ENCODE measurements at places on chromosomes 7 and 10. TPM values are rescaled to one million over a fixed set of nuclear protein-coding genes. Genes with fewer than 3 reads are reported as not detected.

DNA sequence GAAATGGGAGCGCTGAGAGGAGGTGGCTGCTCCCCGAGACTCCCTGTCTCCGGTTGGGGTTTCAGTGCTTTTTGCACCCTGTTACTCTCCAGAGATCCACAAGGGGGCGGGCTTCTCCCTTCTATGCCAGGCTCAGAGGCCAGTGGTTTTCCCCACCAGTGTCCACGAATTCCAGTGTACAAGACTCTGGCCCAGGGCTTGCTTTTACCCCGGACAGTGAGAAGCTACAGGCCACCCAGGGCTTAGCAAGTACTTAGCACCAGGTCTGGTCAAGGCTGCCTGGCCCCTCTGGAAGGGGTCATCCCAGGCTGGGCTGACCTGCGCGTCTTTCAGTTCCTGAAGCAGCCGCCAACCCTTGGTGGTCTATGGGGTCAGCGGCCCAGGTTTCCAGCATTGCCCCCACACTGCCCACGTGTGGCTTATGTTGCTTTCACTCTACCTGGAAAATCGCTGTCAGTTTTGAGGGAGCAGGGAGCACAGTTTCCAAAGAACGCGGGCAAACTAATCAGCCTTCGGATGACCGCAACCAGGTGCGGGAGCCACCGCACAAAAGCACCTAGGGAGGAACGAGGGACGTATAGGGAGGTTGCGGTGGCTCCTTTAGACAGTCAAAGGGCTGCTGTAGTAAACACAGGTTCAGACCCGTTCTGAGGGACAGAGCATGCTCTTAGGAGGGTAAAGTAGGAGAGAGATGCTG is 6.8 kb downstream of the CYP26A1 start:
- peaks cover 21% of the 10 kb centered on the region for H3K4me1 ChIP-seq
- no peak overlapping the region for H3K27ac ChIP-seq
- peaks cover 45% of the 10 kb centered on the region for H3K27me3 ChIP-seq
- H3K36me3 ChIP-seq, result no peaks in the 10 kb centered on the region
- DNase-seq, result peak; percentile 80

OR2A25 gene
- total RNA-seq, result not detected

TYSND1 gene
- 19.5 TPM for total RNA-seq

DNA sequence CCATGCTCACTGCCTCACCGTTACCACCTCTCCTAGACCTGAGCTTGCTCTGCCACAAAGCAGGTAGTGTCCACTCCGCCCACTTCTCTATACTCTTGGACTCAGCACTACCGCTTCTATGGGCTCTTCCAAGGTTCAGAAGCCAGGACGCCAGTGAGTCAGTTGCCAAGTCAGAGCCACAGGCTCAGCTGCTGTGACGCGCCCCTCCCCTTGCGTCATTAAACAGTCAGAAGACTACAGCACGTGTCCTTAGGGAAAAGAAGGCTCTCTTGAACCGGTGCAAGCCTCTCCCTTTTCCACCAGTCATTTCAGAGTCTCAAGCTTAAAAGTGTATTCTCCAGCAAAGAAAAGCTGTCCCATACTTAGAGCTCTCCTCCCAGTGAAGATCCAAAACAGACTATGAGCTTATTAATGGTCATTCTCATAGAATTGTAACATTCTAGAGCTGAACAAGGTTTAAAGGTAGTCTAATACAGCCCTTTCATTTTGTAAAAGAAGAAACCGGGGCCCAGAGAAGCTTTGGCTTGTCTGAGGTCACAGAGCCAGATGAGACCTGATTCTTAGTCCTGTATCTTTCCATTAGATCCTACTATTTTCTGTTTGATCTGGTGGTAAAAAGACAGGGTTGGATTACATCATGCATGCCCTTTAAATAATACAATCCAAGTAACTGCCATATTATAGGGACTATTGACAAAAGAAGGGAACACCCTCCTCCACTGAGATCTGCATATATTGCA is 40.9 kb upstream of the MET start:
- no peak overlapping the region for H3K4me3 ChIP-seq
- peak; percentile 36 for DNase-seq
- H3K27ac ChIP-seq, result no peak overlapping the region
- H3K27me3 ChIP-seq, result no peaks in the 10 kb centered on the region

ELOVL3 gene
- total RNA-seq, result not detected

ZNF804B gene
- total RNA-seq, result not detected

GRCh38 chr10:128908099-128908498 is 558.9 kb upstream of the MGMT start:
- H3K36me3 ChIP-seq, result no peaks in the 10 kb centered on the region
- no peak for DNase-seq
- no peaks in the 10 kb centered on the region for H3K27me3 ChIP-seq
- H3K4me1 ChIP-seq, result no peaks in the 10 kb centered on the region

ZNF727 gene
- not detected for total RNA-seq

DNA sequence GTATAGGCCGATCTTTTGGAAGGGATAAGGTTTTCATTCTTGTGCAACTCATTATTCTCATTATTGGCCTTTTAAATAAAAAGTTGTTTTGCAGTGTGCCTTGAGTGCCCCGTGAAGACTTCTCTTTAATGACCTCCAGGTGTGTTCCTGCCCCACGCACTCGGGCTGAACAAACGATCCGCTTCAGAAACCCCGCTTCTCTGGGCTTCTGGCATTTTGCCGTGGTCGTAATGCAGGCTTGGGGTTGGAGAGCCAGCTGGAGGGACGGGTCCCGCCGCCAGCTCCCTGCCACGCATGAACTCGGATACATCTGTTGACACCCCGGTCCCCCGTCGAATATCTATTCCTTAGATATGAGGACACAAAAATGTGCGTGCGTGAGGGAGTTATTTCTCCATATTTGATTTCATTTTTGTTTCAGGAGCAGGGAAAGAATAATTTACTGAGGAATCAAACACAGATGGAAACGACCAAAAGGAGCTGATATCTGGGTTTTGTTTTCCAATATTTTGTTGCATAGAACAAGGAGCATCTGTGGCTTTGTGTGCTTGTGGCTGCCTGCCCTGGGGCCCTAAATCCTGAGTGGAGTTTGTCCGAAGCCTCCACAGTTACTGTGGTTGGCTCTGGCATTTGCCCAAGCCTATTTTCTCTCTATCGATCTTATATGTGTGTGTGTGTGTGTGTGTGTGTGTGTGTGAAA is 17.0 kb upstream of the TTYH3 start:
- peaks cover 9% of the 10 kb centered on the region for H3K4me1 ChIP-seq
- H3K36me3 ChIP-seq, result no peaks in the 10 kb centered on the region
- no peak for DNase-seq
- H3K27ac ChIP-seq, result no peak overlapping the region

DNA sequence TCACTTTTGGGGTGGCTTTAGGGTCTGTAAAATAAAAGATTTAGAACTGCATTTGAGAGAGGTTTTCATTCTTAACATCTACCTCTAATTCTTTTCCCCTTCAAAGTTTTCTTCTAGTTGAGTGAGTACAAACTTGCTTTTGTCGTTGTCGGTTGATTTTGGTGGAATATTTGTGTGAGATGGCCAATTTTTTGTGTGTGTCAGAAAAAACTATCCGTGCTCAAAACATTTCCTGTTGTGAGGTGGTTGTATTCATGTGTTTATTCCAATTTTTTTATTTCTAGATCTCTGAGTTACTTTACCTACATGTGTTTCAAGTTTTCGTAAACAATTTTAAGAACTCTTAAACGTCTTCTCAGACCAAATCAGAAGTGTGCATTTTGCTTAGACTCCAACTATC is 1.6 kb downstream of the AHR start:
- H3K4me1 ChIP-seq, result peaks cover 12% of the 10 kb centered on the region
- H3K27me3 ChIP-seq, result peaks cover 13% of the 10 kb centered on the region

AKR1C8 gene
- not detected for total RNA-seq

DNA sequence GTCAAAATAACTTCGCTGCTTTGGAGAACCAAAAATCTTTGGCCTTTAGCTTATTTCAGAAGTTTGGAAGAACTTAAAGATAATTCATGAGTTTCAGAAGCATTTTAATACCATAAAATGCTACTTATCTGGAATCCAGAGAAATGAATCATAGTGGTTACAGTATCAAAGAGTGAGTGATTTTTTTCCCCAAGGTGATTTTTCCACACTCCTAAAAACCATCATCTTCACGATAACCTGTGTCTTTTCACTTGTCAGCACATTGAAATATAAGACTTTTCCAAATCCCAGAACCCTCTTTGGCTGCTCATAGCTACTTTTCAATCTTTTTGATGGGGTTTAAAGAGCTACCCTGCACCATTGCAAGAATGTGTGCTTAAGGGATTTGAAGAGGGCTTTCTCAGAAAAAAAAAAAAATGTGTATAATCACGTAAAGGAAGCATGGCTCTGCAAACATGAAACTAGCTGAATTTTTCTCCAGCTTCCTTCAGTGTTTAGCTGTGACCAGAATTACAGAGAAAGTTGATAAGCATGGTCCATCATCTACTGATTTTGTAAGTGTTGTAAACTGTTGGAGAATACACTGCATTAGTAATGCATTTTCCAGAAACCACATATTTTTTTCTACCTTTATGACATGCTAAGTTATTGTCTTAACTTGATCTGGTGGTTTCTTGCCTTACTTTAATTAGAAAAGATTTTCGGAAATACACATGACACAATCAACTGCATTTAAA is 134.9 kb downstream of the BICC1 start:
- no peak overlapping the region for H3K27ac ChIP-seq
- H3K27me3 ChIP-seq, result no peaks in the 10 kb centered on the region
- H3K36me3 ChIP-seq, result no peaks in the 10 kb centered on the region

DNA sequence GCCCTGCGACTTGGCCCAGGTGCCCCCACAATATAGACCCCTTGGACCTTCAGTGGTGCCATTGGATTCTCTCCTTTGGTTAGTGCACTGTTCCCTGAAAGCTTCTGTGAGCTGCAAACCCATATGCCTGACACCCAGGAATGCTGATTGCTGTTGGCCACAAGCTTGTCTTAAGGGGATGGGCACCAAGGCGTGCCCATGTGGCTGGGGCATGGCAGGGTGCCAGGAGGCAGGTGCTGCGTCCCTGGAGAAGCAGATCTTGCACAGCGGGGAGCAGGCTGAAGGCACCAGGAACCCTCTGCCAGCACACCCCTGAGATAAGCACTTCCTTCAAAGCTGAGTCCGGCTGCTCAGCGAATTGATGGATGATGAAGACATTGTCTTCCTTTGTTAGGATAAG is 411.8 kb downstream of the SDK1 start:
- no peak for DNase-seq
- no peak overlapping the region for H3K27ac ChIP-seq
- no peaks in the 10 kb centered on the region for H3K4me1 ChIP-seq
- H3K4me3 ChIP-seq, result no peak overlapping the region
- H3K27me3 ChIP-seq, result no peaks in the 10 kb centered on the region

- no peak overlapping the region for H3K27ac ChIP-seq
- DNase-seq, result no peak
- H3K36me3 ChIP-seq, result no peaks in the 10 kb centered on the region
- no peaks in the 10 kb centered on the region for H3K27me3 ChIP-seq
- H3K4me1 ChIP-seq, result no peaks in the 10 kb centered on the region
Measured at GRCh38 chr7:36117203-36117840, 35.7 kb upstream of the EEPD1 start.

DNA sequence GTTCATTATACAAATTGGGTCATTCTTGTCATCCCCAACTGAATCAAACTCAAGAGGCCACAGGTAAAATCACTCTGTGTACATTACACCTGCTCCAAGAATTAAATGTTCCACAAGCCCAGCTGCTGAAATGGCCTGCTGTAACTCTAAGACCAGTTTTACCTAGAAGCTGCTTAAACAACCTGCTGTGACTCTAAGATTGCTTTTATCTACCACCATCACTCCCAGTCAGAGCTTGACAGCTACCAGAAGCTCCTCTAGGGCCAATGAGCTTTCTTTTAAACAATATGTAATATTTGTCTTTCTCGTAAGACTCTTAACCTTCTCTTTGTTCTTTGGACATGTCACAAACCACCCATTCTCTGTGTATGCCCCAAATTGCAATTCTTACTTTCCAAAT is 141.8 kb upstream of the LRGUK start:
- H3K36me3 ChIP-seq, result no peaks in the 10 kb centered on the region
- no peak for DNase-seq
- H3K4me3 ChIP-seq, result no peak overlapping the region

SCRN1 gene
- 60.5 TPM for total RNA-seq

PRSS37 gene
- total RNA-seq, result not detected

DNA sequence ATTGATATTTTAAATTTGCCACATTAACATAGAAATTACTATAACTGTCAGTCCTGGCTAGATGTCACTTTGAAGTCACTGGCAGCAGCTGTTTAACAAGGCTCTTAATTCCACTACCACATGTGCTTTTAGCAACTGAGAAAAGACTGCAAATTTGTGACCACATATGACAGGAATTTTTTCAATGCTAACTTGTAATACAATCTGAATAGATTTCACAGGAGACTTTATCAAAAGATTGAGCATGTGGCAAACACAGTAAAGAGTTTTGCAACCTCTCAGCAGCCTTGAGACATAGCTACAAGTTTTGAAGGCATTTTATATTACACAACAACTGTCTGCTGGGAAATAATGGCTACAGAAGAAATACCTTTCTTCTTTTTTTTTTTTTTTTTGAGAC is 73.0 kb downstream of the MICU1 start:
- H3K4me3 ChIP-seq, result no peak overlapping the region
- H3K27me3 ChIP-seq, result no peaks in the 10 kb centered on the region
- DNase-seq, result no peak
- no peaks in the 10 kb centered on the region for H3K4me1 ChIP-seq

DNA sequence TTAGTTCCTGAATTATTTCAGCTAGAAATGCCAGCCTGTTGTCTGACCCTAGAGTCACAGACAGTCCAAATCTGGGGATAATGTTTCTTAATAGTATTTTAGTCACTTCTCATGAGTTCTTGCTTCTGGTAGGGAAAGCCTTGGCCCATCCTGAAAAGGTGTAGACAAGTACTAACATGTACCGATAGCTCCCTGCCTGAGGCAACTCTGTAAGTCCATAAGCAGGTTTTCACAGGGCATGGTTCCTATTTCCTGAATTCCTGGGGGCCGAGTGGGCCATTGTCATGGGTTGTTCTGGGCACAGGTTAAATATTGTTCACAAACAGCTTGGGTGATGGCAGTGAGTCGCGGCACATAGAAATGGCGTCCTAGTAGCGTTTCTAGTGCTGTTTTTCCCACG is 3.1 kb upstream of the ZNF117 start:
- no peaks in the 10 kb centered on the region for H3K27me3 ChIP-seq
- H3K27ac ChIP-seq, result no peak overlapping the region
- no peak for DNase-seq
- H3K4me1 ChIP-seq, result peaks cover 14% of the 10 kb centered on the region
- peaks cover 10% of the 10 kb centered on the region for H3K36me3 ChIP-seq
- H3K4me3 ChIP-seq, result no peak overlapping the region

GRCh38 chr10:49243610-49244283 is 55.2 kb upstream of the C10orf71 start:
- H3K36me3 ChIP-seq, result no peaks in the 10 kb centered on the region
- no peak overlapping the region for H3K4me3 ChIP-seq
- no peak for DNase-seq

- no peaks in the 10 kb centered on the region for H3K27me3 ChIP-seq
- no peak overlapping the region for H3K4me3 ChIP-seq
- H3K4me1 ChIP-seq, result no peaks in the 10 kb centered on the region
Measured at GRCh38 chr10:130233426-130233825, 97.2 kb downstream of the GLRX3 start.

DNA sequence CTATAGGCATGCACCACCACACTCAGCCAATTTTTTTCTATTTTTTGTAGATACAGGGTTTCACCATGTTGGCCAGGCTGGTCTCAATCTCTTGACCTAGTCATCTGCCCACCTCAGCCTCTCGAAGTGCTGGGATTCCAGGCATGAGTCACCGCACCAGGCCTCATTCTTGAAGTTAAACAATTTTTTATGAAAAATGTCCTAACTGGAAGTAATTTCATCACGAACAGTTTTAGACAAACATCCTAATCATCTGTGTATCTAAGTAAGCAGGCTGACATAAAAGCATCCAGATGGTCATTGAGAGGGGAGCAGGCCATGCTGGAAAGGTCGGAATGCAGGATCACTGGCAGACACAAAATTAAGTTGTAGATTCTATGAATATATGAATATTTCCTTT is 269.1 kb downstream of the ZMYND11 start:
- H3K27ac ChIP-seq, result no peak overlapping the region
- no peak for DNase-seq
- H3K27me3 ChIP-seq, result no peaks in the 10 kb centered on the region
- H3K4me1 ChIP-seq, result no peaks in the 10 kb centered on the region

Measured in GM23338 (cell line).